NCI-H2081 treated with DMSO at 0.1 percent for 48 hours (cell line): ENCODE measurements at places on chromosomes 6 and 20.

- DNase-seq, result no peak
These were observed 227.9 kb downstream of the FRK start for GRCh38 chr6:115832786-115833185.

- DNase-seq, result no peak
These were observed 3.8 kb downstream of the TRIM15 start for GRCh38 chr6:30167101-30167500.

GRCh38 chr6:46057792-46058191 is 42.1 kb upstream of the CLIC5 start:
- DNase-seq, result no peak

DNA sequence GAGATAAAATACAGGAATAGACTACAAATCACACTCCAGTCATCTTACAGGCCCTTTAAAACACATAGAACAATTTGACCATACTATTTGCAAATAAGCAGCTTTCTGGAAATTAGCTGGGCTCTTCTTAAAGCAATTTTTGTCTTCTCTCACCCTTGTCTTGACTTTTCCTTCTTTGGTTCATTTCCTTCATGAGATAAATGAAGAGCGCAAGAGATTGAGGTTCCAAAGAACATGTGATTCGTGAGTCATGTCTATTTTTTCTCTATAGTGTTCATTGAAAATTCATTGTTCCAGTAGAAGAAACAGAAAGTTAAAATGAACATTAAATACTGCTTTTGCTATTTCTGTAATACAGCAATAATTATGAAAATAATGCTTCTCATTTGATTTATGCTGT is 33.9 kb downstream of the PRDM1 start:
- DNase-seq, result no peak

DNA sequence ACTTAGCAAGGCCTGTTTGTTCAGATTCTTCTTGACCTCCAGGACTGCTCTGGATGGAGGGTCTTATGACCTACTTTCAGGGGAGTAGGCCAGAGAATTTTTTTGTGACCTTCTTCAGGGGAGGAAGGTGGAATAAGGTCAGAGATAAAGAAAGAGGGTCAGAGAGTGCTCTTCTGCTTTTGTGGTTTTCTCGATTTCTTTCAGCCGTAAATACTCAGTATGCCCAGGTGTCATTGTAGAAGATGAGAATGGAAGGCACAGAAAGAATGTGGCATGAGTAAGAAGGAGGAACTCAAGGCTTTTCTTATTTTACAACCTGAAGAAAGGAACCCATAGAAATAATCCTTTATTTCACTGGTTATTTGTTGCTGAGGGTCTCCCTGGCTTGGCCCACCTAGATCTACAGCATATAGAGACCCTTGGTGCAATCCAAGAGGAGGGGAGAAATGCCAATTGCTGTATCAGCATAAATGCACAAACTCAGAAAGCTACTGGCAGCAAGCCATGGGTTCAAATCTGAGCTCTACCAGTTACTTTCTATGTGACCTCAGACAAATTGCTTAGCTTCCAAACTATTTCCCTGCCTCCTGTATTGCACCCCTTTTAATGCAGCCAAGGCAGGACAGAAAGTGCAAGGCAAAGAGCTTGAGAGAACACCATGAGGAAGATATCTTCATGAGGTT is 68.0 kb downstream of the OLIG3 start:
- no peak for DNase-seq

DNA sequence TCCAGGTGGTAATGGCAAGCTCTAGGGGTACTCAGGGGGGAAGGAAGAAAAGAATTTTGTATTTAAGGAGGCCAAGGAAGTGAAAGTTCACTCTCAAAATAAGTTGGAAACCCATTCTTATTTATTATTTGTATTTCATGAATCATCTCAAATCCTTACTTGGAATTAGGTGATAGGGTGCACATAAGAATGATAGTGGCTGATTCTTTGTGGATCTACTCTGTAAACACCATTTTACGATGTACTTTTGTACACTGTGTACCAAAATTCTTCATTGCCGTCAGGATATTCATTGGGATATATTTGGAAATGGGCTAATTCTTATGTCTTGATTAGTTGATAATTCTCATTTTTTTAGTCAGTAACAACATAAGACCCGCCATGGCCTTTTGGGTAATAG is 179.5 kb upstream of the LAMP5 start:
- DNase-seq, result no peak

- no peak for DNase-seq
These were observed 963 bp upstream of the RMND1 start for GRCh38 chr6:151452750-151453427.

DNA sequence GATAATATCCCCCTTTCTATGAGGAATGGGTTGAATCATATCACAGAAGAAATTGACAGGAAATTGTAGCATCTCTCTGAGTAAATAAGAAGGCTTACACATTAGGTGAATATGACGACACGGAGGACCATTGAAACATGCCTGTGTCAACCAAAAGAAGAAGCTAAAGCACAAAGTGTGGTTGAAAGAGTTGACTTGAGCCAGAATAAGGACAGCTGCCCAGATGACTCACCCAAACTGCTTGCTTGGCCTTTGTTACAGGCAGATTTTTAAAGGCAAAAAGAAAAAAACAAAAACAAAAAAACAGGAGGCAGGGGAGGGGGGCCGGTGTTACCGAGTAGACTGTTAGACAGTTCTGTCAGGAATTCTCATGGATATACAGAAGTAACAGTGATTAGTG is 129.8 kb upstream of the EDN1 start:
- no peak for DNase-seq

- no peak for DNase-seq
These were observed 619.0 kb downstream of the FRK start for GRCh38 chr6:115441651-115442050.

DNA sequence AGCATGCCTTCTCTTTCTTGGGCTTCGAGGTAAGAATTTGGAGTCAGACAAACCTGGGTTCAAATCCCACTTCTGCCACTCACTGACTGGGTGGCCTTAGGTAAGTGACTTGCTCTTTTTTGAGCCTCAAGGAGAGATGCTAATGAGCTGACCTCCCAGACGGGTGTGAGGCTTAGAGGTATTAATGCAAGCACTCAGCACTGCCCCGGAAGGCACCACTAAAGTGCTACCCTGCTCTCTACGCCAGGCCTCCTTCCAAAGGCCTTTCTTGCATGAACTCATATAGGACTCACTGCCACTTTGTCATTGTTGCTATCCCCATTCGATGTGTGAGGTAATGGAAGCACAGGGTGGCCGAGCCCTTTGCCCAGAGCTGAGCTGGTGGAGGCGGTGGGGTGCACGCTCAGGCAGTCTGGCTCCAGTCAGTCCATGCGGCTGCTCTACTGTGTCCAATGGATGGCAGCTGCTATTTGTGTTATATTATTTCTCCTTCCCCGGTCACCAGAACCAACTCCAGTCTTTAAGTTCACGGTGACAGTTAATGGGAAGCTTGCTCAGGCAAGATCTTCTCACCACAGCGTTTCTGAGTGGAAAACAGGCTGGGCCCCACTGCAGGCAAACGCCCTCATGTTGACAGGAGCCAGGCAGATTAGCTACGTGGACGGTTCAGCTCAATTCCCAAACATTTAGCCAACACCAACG is 55.2 kb upstream of the MLN start:
- no peak for DNase-seq

- DNase-seq, result no peak
These were observed 46.3 kb downstream of the PPP1R14C start for GRCh38 chr6:150189122-150189521.

- no peak for DNase-seq
These were observed 24.6 kb downstream of the SLCO4A1 start for GRCh38 chr20:62666736-62667529.

DNA sequence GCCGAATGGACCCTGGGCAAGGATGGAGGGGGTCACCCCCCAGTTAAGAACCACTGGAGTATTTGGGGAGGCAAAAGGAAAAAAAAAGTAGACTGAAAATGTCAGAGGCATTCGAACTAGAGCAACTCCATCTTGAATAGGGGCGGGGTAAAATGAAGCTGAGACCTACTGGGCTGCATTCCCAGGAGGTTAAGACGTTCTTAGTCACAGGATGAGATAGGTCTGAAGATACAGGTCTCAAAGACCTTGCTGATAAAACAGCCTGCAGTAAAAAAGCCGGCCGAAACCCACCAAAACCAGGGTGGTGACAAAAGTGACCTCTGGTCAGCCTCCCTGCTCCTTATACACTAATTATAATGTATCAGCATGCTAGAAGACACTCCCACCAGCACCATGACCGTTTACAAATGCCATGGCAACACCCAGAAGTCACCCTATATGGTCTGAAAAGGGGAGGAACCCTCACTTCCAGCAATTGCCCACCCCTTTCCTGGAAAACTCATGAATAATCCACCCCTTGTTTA is 70.4 kb upstream of the KCNG1 start:
- no peak for DNase-seq

GRCh38 chr6:11480541-11480940 is 57.0 kb upstream of the TMEM170B start:
- DNase-seq, result no peak

DNA sequence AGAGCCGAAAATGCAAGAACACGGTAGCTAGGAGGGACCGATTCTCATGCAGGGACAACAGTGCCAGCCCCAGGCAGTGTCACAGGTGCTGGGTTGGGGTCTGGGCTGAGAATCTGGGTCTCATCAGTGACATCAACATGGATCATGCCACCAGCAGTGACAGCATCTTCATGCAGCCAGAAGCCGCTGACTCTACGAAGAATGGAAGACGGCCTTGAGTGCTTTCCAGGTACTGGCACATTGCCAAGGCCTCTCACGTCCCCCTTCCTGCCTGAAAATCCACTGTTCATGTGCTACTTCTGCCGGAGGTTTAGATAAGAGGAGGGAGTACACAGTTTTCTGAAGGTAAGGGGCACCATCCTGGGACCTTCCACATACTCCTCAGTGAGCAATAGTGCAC is 141.1 kb upstream of the FOXQ1 start:
- no peak for DNase-seq

DNA sequence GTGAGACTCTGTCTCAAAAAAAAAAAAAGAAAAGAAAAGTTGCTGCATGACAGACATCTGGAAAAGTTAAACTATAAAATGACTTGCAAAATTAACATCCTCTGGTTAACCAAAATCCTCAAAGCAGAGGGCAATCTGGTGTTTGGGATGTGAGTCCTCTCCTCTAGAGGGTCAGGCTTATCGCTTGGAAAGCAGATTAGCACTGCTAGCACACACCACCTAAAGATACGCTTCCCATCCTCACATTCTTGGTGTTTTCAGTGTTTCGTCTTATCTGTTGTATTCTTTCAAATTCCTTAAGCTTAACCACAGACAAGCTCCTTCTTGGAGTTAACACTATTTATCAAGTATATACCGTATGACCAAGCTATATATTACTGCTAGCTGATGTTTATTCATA is 198.0 kb downstream of the SOX4 start:
- no peak for DNase-seq

- DNase-seq, result no peak
These were observed 35.0 kb downstream of the LRRC1 start for GRCh38 chr6:53829698-53830221.
